ENCODE measurements at places on chromosomes 13 and 19.
A peak's percentile ranks its signal among the peaks of the same experiment; 100 is the strongest.

GRCh38 chr13:51916962-51917361, 55.2 kb downstream of the CCDC70 start:
- no peak for DNase-seq

- no peak for DNase-seq
Observed at GRCh38 chr13:76683168-76683567, 203.0 kb downstream of the KCTD12 start.

DNA sequence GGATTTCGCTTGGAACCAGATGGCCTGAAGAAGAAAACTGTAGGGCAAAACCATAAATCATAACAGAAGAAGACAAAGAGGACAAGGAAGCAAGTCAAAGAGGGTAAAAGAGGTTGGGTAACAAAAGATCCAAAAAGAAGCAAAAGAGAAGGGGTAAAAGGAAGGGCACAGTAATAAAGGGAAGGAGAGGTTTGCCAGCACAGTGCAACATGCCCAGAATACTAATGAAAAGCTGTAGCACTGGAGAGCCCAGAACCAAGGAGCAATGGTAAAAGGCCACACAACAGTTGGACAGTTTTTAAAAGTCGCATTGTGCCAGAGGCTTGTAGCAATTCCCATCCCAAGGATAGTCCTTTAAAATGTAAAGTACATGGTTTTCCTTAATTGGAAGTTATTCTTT, 506.6 kb downstream of the PCDH9 start:
- DNase-seq: no peak

DNA sequence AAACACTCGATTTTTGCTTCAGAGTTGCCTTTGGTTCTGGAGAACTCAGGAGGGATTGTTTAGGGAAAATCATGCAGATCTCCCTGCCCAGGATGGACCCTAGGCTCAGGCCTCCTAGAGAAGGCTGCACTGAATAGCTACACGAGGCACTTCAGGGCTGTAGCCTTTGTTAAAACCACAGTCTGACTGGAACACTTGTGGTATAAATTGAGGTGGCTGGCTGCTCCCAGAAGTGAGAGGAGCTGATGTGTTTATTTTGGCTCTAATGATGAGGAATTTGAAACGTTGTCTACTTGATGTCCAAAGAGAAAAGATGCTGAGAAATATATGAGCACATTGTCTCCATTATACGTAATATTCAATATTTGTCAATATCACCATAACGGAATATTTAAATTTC, 762.1 kb upstream of the ARGLU1 start:
- peak; percentile 79 for DNase-seq

GRCh38 chr19:42149447-42150202, 17.4 kb upstream of the POU2F2 start:
- no peak for DNase-seq

GRCh38 chr13:21980049-21980448, 309.2 kb downstream of the FGF9 start:
- no peak for DNase-seq

- no peak for DNase-seq
Observed at GRCh38 chr19:293436-294110, 2.4 kb upstream of the PLPP2 start.

GRCh38 chr13:76803831-76804230, 82.4 kb downstream of the KCTD12 start:
- no peak for DNase-seq

DNA sequence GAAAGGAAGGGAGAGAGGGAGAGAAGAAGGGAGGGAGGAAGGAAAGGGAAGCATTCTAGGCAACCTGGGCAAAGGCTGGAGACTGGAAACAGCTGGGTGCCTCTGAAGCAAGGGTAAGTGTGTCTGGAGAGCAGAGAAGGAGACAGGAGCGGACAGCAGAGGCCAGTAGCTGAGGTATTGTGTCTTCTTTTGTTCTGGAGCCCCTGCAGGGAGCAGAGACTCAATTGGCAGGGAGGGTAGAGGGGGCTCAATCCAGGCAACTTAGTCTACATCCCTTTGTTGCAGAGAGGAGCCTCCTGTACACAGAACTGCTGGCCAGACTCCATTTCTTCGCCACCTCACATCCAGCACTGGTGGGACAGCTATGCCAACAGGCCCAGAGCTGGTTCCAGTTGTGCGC, 53.2 kb downstream of the NWD1 start:
- no peak for DNase-seq

DNA sequence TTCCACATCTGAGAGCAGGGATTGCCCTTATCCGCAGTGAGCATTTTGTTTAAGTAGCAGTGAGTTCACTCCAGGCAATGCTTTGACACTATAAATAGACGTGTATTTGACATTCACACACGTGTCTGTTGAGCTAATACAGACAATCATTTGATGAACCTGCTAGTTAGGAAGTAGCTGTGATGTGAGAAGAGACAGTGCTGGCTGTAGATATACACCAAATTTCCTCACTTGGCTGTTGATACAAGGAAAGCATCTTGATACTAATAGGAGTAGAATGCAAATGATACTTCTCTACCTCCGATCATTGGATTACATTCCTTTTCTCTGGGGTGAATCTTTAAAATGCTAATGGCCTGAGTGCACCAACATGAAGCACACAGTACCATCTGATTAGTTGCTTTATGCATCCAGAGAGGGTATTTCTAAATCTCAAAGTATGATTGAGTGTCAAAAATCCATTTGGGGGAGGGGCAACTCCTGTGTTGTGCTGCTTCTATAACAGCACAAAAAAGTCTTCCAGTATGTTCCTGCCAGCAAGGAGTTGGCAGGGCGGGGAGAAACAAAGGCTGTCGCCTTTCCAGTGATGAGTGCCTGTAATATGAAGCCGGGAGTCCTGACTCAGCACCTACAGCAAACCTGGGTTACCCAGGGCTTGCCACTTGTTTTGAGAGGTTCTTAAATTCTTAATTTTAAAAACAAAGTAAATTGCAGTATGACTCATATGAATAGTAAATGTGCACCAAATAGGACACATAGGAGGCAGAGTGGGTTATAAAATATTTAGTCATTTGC, 7.0 kb downstream of the CUL4A start:
- peak; percentile 80 for DNase-seq

- no peak for DNase-seq
Observed at GRCh38 chr13:23455401-23456185, 22.1 kb upstream of the SACS start.

- DNase-seq: peak; percentile 34
Observed at GRCh38 chr13:31009166-31009565, 76.7 kb downstream of the TEX26 start.

- DNase-seq: no peak
Observed at GRCh38 chr19:55696301-55697068, 21.5 kb downstream of the EPN1 start.

GRCh38 chr13:71813187-71813586, 53.8 kb downstream of the DACH1 start:
- no peak for DNase-seq

DNA sequence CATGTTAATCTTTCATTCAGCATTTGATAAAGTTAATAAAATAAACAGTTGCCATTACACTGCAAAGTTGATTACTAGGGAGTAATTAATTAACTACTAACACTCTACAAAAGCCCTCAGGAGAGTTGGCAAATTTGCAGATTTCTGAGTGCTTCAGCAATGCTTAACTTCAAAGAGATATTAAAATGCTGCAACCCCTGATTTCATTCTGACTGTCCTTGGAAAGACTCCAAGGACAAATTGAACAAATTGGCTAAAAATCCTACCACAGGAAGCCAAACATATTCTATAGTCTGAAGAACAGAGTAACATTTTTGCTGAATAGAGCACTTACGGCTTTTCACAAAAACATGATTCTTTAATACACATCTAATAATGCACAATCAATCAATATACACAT, 1543.0 kb downstream of the SLITRK5 start:
- DNase-seq: no peak

GRCh38 chr19:47035127-47036096, 13.0 kb downstream of the TMEM160 start:
- peak; percentile 80 for DNase-seq

DNA sequence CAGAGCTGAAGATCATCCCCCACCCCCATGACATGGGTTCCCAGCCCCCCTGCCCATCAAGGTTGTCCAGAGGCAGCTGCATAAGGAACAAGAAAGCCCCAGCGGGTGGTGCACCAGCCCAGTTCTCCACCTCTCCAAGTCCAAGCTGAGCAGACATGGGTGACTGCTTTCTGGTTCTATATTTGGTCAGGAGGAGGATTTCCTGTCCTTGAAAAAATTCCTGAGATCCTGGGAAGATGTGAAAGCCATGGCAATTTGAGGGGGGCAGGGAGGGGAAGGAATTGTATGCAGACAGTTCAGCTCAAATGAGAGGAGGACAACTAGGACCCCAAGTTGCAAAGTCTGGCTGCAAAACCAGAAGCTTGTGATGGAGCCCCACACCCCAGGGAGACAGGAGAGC, 55.4 kb upstream of the ADGRE5 start:
- DNase-seq: no peak

GRCh38 chr13:80572308-80572922, 231.5 kb upstream of the SPRY2 start:
- no peak for DNase-seq

GRCh38 chr13:92187378-92187989, 789.1 kb downstream of the GPC5 start:
- peak; percentile 34 for DNase-seq

GRCh38 chr13:73365252-73365651, 306.4 kb downstream of the KLF5 start:
- DNase-seq: no peak

DNA sequence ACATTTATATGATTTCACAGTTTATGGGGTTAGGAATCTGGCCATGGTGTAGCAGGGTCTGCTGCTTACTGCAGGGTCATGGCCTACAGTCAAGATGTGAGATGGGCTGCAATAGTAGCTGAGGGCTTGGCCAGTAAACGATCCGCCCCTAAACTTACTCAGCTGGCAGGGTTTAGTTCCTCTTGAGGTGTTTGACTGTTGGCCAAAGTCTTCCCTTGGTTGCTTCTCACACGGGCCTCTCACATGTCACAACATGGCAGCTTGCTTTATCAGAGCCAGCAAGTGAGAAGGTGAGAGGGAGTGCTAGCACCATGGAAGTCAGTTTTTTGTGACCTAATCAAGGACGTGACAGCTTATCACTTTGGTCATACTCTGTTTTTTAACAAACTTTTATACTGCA, 77.1 kb downstream of the DNAJC3 start:
- DNase-seq: no peak

GRCh38 chr13:50707628-50708027, 135.9 kb downstream of the DLEU7 start:
- no peak for DNase-seq

DNA sequence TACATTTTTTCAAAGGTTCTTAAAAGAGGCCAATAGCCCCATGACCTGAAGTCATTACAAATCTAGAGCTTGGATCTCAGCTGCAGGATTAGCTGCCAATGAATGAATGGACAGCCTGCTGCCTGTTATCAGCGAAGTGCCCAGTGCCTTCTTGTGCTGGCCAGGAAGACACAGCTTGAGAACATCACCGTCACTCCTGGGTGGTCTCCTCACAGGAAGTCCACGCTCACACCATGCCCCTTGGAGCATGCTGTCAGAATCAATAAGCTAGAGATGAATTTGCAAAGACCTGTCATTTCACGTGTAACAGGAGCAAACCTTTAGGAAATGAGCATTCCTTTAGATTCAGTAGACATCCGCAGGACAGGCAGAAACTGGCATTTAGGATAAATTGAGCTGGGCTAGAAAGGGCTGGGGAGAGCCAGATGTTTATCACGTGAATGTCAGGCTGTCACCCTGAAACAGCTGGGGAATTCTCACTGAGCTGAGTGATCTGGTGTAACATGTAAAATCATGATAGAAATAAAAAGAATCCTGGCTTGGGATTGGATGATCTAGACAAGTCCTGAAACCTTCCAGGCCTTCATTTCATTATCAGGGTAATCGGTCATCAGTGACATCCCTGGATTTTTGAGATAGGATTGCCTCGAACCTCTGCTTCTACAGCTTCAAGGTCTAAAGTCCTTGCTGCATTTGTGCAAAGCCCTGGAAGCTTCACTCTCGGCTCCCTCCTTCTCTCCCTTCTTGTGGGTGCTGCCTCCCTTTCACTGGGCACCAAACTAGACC, 49.9 kb upstream of the MEDAG start:
- DNase-seq: no peak

DNA sequence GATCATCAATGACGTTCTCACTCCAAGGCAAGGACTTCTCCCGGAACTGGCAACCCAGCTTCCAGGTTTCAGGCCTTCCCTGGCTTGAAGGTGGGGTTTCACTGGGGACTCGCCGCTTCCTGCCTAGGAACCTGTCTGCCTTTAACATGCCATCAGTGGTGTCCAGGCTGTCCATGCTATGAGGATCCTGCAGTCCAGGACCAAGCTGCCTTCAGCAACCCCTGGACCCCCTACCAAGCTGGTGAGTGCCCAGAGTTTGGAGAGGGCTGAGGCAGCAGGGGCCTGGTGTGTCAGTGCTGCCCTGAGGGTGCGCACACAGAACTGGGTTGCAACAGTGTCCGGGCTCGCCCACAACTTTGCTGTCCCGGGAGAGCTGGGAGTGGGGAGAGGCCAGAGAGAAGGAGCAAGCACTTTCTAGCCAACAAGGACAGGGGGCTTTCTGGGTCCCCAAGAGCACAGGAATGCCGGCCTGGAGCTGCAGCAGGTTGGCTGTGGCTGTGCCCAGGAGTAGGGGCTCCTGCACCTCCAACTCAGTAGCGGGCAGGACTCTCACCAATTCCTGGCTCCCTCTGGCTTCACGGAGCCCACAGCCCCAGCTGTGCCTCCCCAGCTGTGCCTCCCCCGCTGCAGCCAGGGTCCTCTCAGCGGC, 1563.2 kb upstream of the MIR17HG start:
- DNase-seq: no peak

GRCh38 chr19:51779181-51779580, 15.8 kb upstream of the FPR3 start:
- no peak for DNase-seq

DNA sequence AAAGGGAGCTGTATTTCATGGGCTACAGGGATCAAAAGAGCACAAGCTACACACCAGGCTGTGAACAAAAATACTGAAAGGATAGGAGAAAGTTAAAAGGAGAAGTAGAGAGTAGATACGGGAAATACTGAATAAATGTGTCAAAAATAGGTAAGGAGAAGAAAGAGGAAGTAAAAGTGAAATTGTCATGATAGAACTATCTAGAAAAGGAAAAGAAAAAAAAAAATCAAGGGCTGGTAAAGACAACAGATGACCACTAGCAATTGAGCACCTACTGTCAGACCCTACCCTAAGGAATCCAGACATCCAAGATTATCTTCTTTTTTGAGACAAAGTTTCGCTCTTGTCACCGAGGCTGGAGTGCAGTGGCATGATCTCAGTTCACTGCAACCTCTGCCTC, 4.8 kb downstream of the RUBCNL start:
- DNase-seq: no peak

GRCh38 chr13:21674490-21675009, 3.7 kb downstream of the FGF9 start:
- no peak for DNase-seq

- DNase-seq: peak; percentile 12
Observed at GRCh38 chr13:104286566-104287290, 1220.5 kb upstream of the SLC10A2 start.

All from iris pigment epithelial cell (primary cell).